NCI-H1417 treated with DMSO at 0.1 percent for 48 hours (cell line): ENCODE measurements at places on chromosomes 7 and 10.

- no peak for DNase-seq
Observed at GRCh38 chr10:97332591-97333350, 1.8 kb downstream of the FRAT2 start.

GRCh38 chr7:55484241-55484640 lies 88.1 kb downstream of the VOPP1 start:
- no peak for DNase-seq

GRCh38 chr10:42868530-42868929 lies 85.9 kb downstream of the BMS1 start:
- DNase-seq = no peak

DNA sequence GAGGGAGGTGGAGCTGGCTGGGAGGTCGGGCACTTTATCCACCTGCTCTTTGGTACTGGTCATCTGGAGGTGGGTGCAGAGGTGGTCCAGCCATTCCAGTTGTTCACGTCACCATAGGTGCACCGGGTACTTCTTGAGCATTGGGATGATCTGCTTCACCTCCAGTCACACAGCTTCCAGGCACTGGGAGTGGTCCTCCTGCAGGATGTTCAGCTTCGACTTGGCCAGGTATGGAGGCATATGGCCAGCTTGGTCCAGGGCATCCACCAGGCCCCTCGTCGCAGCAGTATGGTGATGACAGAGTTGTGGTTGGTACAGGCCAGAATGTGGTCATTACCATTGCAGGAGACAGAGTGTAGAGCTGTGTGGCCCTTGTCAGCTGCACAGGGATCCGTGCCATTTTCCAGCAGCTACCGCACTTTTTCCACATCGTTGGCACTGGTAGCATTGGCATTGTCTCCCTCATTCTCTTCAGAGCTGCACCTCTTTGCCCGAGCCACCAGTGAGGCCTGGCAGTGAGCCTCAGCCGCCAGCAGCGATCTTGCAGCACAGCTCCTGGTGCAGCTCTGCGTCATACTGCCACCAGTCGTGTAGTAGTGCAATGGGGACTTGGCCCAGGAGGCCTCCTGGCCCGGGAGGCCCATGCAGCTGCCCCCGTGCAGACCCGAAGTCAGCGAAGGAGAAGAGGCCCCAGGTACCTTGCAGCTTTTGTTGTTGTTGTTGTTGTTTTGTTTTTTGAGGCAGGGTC lies 150.9 kb downstream of the ZNF22 start:
- DNase-seq = no peak

GRCh38 chr10:121490871-121491519 lies 107.2 kb downstream of the FGFR2 start:
- no peak for DNase-seq

- DNase-seq = no peak
Observed at GRCh38 chr7:120838281-120838682, 19.7 kb downstream of the TSPAN12 start.

DNA sequence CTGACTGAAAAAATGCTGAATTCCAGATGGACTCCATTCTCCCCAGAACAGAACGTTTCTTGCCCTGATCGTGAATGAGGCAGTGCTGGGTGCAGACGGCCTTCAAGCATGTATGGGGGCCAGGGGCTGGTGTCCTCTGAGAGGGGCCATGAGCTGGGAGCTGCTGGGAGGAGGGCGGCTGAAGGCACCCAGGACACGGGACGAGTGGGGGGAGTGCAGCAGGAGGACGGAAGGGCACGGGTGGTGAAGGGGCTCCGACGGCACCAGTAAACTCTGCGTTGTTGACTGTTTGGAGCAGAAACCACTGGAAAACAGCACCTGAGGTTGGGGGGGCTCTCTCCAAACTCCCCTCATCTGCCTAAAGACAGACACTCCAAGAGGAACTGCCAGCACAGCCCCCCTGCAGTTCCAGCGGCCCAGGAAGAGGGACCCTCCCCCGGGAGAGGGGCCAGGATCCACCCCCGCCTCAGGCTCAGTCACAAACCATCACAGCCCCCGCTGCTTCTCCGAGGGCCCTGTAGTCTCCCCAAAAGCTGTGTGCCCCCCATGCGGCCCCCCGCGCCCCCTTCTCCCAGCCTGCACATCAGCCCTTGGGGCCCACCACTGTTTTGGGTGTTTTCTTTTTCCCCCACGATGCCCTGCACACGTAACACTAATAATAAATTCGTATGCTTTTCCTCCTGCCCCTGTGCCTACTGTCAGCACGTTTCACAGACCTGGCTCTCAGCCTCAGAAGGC lies 55.5 kb downstream of the DPYSL4 start:
- no peak for DNase-seq

- DNase-seq = peak; percentile 18
Observed at GRCh38 chr7:27199849-27200760, at the start of gene HOXA13. TSS of gene HOXA13 (minus strand) at chr7:27200091. CDS start at chr7:27200077, 14 bp downstream.

DNA sequence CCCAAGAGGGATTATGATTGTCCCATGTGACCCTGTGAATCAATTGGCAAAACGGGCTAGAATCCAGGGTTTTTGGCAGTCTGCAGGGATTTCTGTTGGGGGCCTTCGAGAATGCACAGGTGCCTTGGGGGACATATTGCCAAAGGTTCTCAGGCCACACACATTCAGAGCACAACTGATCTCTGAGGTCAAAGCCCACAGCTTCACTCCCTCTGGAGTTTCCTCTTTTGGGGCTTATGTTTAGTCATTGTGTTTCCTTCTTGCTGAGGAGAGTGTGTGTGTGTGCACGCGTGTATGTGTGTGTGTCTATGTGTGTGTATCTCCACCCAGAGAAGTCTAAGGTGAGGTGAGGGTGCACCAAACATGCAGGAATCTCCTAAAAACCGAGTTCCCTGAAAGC lies 8.8 kb downstream of the PPIF start:
- no peak for DNase-seq

DNA sequence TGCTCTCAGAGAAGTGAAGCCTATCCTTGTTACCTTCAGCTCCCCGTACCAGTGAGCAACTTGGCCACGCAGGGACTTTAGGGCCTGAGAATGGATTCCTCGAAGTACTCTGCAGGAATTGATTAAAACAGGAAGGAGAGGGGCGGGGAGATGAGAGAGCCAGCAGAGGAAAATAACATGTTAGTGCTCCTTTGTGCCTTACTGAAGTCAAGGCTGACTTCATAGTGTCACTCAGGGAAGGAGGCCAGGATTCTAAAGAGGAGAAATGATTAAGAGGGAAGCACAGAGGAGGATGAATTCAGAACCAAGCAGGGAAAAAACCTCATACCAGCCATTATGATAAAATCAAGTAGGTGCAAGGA lies 195.6 kb upstream of the RHOBTB1 start:
- DNase-seq = no peak

DNA sequence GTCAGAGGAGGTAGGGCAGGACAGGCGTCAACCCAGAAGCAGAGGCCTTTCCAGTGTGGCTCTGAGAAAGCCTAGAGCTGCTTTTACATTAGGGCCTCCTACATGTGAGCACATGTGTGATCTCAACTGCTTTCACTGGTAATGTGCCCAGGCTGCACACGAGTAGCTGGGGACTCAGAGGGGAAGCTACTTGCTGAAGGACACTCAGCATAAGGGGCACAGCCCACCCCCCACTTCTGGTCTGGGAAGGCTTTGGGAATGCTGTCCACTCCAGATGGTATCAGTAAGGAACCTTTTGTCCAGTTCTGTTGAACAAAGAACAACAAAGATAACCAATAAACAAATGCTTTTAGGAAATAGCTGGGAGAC lies 18.9 kb downstream of the PRF1 start:
- no peak for DNase-seq

GRCh38 chr7:5495581-5496375 lies 72.1 kb upstream of the TNRC18 start:
- no peak for DNase-seq

DNA sequence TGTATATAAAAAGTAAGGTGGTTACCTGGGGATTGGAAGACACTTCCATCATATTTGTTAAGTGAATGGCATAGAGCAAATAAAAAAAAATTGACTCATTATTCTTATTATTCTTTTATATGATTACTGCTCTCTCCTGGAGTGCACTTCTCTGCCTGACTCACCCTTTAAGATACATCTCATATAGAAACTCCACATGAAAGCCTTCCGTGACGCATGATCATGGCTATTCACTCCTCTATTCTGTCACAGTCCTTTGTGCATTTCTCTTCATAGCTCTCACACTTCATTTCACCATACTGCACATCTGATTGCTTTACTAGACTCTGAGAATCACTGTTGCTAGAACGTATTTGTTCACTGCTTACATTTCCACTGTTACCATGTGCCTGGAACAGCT lies 597.3 kb downstream of the CNTNAP2 start:
- DNase-seq = no peak

- no peak for DNase-seq
Observed at GRCh38 chr10:122291739-122292138, 20.6 kb downstream of the BTBD16 start.

- DNase-seq = no peak
Observed at GRCh38 chr7:94658826-94659225, 2.9 kb upstream of the SGCE start.
